T-cell (primary cell): ENCODE measurements at places on chromosomes 4 and X.

GRCh38 chr4:20486433-20486832 lies 213.8 kb upstream of the PACRGL start:
- no peak for DNase-seq

- DNase-seq, result no peak
Measured at GRCh38 chr4:165381821-165382373, 3.1 kb downstream of the CPE start.

- no peak for DNase-seq
Measured at GRCh38 chrX:77446908-77447652, at the start of gene FGF16. FGF16 (plus strand) TSS chrX:77447389; CDS start chrX:77447675, 286 bp downstream.

DNA sequence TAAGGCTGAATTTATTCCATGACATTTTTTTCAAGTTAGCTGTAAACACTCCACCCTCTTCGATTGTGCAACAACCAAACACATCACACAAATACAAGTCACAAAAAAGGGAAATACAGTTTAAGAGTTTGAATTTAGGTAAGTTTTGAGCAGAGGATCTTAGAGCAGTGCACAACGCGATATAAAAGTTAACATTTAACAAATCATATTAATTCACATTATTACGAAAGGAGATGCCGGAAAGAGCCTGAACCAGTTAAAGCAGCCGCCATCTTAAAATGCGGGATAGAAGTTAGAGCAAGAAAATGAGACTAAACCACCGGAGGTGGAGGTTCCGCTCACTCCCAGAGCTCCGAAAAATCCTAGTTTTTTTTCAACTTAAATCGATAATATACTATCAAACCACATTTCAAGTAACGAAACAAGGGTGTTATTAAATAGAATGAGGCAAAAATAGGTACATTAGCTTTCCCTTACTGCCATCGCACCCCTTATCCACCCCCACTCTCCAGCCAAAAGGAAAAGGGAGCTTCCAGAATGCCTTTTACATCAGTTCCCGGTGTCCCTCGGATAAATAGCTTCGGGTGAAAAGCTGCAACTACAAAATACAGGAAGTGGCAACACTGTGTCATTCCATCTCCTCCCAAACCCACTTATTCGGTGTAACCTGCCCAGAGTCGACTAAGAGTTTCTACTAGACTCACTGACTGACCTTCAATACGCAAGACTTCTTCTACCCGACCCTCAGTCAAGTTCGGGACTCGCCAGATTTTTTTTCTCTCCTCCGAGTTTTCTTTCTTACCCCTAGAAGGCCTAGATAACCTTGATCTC lies 1.9 kb downstream of the UBE2D3 start:
- peak; percentile 7 for DNase-seq

DNA sequence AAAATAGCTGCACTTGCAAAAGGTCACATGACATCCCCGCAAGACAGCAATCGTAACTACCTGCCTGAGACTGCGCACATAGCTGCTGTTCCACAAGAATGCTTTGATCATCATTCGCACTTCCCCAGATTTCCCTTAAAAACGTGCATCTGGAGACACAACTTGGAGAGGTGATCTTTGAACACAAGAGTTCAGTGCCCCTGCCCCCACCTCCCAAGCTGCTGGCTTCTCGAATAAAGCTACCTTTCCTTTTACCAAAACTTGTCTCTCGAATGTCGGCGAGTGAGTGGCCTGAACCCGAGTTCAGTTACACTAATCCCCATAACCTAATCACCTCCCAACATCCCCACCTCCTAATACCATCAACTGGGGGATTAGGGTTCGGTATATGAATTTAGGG lies 14.4 kb upstream of the MRFAP1 start:
- no peak for DNase-seq

DNA sequence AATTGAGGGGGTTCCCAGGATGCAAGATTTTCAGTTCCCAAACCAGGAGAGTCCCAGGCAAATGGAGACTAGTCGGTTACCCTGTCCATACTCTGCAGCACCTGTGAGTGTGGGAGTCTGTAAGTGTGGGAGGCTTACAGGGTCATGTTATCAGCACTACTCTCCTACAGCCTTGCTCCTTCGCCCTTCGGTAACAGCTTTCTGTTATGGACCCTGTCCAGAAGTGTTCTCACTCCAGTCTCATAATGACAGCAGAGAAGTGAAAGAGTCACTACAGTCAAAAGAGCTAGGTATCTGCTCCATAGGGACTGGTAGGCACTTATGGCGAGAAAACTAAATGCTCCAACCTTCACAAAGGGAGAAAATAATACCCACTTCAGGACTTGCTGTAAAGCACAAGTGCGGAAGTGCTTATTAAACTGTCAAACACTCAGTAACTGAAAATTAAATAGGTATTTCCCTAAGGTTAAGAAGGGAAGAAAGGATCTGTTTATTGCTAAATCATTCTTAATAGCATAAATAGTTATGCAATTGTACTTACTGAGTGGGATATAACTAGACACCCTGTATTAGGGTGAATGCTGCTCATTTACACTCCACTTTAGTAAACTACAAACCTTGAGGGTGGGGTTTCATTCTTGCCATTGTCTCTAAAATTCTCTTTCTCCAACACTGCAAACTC lies 2.7 kb upstream of the ADH7 start:
- DNase-seq, result no peak

GRCh38 chr4:127188847-127189246 lies 443.9 kb upstream of the INTU start:
- no peak for DNase-seq

GRCh38 chr4:34732176-34732950 lies 1512.0 kb downstream of the ARAP2 start:
- DNase-seq, result no peak

GRCh38 chrX:153611298-153612095 lies 12.6 kb upstream of the CCNQ start:
- no peak for DNase-seq

GRCh38 chr4:111020961-111021360 lies 398.1 kb upstream of the PITX2 start:
- no peak for DNase-seq

DNA sequence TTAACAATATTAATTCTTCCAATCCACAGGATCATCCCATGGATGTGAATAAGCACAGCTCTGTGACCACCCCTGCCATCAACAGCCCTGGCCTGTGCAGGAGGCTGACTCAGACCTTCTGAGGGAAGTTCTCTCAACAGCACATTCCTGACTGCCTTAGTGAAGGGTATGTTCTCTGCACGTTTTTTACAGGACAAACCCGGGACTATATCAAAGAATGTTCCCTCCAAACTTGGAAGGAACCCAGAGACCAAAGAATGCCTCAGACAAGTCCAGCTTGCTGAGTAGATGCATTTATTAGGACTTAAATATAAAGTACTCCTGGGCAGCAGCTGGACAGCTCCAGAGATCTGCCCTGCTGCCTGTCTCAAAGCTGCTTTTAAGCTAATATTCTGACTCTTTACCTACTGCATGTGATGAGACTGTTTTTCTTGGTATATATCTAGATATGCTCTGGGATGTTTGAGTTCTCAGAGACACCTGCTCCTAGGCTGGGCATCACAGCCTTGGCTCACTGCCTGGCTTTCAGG lies 1127.8 kb upstream of the PRKX start:
- DNase-seq, result no peak

DNA sequence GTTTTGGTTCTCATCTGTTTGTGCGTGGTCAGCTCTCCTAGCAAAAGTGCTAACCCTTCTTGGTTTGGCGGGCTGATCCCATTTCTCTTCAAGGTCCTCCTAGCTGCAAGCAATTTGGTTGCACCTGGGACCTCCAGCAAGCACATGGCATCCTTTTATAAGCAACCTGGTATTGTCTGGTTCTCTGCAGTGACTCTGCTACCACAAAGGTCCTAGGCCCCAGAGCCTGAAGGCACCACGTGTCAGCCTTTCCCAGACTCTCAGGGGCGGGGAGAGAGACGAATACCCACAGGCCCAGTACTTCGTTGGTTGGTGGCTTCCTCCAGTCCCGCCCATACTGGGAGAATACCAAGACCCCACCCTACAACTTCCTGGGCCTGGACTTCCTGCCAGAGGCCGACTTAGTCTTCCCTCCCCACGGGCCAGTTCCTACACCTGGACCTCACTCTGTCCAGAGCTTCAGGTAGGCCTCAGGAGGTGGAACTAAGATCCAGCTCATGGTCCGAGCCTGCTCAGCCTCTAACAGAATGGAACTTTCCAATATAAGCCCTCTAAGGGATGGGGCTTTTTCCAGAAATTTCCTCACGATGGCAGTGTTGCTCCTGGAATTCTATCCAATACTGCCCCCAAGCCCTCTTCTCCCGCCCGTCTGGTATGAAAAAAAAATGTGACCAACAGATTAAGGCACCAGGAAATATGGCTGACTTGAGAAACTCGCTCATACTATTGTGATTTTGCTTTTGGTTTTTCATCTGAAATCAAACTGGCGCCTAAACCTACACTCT lies 192.5 kb upstream of the STK26 start:
- no peak for DNase-seq

- no peak for DNase-seq
Measured at GRCh38 chrX:101383679-101384205, 2.2 kb downstream of the BTK start.

GRCh38 chr4:175374459-175374858 lies 437.6 kb downstream of the GPM6A start:
- DNase-seq, result no peak

DNA sequence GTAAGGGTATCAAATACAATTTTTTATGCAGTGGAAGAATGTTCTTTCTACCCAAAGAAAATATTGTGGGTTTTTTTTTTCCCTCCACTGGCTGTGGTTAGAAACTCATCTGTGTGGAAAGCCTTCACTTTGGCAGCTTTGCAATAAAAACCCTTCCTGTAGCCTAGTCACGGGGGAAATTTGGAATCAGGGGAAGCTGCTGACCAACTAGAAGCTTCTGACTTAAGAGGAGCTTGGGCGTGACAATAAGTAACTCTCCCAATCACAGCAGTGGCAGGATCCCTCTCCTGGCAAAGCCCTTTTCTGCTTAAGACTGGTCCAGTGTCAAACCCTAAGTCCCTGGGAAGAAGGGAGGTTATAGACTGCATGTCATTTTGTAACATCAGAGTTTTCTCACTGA lies 87.9 kb downstream of the LRRC66 start:
- DNase-seq, result no peak

DNA sequence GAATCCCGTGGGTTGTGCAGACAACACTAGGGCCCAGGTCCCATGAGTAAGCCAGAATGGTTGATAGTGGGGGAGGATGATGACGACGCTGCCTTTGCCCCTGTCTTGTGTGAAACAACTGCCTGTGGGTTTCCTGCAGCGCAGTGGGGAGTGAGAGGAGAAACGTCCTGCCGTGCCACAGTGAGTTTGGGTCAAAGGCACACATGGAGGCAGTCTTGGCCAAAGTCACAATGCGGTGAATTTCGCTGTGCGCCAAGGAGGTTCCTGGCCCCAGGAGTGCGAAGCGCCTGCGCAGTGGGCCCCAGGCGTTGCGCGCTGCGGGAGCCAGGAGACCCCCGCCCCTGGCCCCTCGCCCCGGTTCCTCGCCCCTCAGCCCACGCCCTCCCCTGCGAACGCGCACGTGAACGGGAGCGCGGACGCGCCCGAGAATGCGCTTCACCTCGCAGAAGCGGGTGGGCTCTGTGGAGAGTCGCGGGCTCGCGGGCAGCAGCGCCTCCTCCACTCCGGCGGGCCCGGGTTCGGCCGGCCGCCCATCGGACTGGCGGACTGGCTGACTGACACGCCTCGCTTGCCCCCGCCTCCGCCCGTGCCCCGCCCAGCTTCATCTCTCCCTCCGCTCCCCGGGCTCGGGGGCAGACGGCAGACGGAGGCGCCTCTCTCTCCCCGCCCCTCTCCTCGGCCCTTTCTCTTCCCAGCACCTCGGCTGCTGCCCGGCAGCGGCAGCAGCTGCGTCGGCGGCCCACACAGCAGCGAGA lies at the start of gene NUDT10:
TSS of gene NUDT10 (plus strand) at position 635 of the 755 bp plus-strand sequence. CDS start 144 bp downstream, outside the sequence.
- no peak for DNase-seq

DNA sequence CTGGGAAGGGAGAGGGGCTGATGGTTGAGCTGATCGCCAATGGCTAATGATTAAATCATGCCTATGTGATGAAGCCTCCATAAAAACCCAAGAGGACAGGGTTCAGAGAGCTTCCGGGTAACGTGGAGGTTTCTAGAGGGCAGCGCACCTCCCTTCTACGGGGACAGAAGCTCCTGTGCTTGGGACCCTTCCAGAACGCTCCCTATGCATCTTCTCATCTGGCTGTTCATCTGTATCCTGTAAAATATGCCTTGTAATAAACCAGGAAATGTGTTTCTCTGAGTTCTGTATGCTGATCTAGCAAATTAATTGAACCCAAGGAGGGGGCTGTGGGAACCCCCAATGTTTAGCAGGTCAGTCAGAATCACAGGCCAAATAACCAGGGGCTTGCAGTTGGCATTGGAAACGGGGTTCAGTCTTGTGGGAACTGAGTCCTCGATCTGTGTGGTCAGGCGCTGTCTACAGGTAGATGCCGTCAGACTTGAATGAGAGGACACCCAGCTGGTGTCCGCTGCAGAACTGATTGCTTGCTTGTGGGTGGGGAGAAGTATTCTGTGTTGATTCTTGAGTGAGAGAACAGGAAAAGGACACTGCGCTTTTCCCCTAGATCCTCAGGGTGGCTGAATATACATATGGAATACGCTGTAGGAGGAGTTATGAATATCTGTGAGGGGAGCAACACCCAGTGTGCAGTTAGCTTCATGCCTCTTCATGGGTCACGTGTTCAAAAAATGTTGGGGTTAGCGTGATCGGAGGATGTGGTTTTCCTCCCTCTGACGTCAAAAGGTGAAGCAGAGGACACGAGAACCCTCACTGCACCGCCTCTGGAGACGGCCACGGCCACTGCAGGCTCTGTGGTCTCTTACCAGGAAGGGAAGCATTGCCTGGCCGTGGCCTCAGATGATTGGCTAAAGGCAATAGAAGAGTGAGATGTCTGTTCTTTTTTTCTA lies 29.2 kb downstream of the HTT-AS start:
- peak; percentile 83 for DNase-seq
